ENCODE measurements at places on chromosomes 5 and 9.
A peak's percentile ranks its signal among the peaks of the same experiment; 100 is the strongest.

DNA sequence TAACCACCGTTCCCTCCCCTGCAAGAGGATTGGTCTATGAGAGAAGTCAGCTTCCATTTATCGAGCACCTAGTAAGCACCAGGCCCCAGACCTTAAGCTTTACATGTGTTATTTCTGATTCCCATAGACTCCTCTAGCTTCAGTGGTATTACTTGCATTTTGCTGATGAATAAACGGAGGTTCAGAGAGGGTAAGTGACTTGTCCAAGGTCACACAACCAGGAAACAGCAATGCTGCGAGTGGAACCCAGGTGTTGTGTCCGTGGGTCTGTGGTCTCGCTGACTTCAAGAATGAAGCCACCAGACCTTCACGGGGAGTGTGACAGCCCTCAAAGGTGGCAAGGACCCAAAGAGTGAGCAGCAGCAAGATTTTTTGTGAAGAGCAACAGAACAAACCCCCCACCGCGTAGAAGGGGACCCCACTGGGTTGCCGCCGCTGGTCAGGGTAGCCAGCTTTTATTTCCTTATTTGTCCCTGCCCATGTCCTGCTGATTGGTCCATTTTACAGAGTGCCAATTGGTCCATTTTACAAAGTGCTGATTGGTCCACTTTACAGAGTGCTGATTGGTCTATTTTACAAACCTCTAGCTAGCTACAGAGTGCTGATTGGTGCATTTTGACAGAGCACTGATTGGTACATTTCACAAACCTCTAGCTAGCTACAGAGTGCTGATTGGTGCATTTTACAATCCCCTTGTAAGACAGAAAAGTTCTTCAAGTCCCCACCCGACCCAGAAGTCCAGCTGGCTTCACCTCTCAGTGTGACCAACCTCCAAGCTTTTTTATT, 29.1 kb upstream of the KCNIP1 start:
- DNase-seq: no peak

DNA sequence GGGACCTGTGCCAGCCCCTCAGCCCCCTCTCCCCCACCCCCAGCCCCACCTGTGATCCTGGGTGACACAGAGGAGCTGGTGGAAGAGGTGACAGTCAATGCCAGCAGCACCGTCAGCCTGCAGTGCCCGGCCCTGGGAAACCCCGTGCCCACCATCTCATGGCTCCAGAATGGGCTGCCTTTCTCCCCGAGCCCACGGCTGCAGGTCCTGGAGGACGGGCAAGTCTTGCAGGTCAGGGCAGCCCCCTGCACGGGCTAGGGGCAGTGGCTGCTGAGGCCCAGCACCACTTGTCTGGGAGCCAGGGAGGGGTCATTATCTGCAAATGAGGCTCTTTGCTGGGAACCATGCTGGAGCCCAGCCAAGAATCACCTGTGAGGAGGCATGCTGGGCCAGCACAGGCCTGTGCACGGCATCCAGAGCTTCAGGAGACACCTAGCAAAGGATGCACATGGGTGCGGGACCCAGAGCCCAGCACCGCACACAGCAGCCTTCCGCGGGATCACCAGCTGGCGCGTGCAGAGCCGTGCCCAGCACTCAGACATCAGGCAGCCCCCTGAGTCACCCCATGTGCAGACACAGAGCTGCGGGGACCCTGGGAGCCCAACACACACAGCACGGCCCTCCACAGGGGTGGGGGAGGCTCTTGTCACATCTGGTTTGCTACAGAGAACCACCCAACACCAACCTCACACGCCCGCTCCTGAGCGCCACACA, 62.0 kb upstream of the ASS1 start:
- DNase-seq: peak; percentile 32

DNA sequence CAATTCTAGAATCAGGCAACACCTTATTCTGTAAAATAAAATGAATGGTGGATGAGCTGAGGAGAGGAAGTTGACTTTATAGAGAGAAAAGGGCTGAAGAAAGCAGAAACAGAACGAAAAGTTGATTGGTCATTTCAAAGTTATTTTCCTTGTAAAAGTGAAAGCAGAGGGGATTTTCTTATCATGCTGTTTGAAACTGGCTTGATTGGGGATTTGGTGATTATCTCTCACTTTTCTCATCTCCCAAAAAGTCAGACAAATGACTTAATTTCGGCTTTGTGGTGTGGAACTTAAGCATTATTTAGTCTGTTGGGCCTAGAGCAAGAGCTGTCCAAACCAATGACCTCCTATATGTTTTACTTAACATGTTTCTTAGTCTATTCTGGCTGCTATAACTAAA, 60.5 kb upstream of the ITGA2 start:
- DNase-seq: no peak

DNA sequence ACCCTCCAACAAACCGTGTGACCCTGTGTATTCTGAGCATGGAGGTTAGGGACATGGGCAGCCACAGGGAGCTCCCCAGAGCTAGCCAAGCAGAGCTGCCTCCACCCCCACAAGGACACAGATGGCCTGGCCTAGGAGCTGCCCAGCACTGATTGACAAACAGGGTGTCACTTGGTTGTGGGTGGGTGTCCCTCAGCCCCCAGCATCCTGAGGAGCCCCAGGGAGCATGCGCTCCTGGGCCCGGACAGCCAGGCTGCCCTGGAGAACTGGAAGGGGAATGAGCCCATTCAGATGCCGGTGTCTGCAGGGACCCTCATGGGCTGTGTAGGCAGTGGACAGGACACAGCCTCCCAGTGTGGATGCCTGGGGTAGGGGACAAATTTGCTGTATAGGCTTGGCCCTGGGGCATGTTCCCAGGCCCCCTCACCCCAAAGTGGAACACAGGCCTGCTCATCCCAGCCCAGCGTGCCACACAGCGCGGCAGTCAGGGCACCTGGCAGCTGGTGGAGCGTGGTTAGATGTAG, 124.8 kb upstream of the LMX1B start:
- no peak for DNase-seq

GRCh38 chr5:177162379-177162778, 28.8 kb downstream of the NSD1 start:
- DNase-seq: no peak

- DNase-seq: no peak
Measured at GRCh38 chr5:1667648-1668140, 131.9 kb downstream of the MRPL36 start.

GRCh38 chr9:7784472-7784871, 15.1 kb downstream of the DMAC1 start:
- no peak for DNase-seq

- no peak for DNase-seq
Measured at GRCh38 chr5:111968459-111968858, 211.5 kb upstream of the NREP start.

DNA sequence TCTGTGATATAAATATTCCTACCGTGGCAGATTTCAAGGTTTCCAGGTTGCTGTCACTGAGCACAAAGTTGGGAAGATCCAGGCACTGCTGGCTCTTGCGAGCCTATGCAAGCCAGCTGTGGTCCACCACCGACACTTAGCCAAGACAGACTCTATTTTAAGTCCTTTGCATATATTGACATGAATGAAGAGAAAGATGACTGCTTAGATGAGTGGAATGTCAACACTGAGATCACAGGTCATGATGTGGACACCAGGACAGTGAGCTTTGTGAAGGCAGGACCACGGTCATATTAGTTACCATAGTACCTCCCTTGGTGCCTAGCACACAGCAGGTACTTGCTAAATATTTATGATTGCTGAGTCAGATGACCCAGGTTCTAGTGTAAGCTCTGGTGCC, 217.0 kb downstream of the PAPPA start:
- no peak for DNase-seq

- peak; percentile 35 for DNase-seq
Measured at GRCh38 chr5:7391814-7392692, 3.9 kb upstream of the ADCY2 start.

DNA sequence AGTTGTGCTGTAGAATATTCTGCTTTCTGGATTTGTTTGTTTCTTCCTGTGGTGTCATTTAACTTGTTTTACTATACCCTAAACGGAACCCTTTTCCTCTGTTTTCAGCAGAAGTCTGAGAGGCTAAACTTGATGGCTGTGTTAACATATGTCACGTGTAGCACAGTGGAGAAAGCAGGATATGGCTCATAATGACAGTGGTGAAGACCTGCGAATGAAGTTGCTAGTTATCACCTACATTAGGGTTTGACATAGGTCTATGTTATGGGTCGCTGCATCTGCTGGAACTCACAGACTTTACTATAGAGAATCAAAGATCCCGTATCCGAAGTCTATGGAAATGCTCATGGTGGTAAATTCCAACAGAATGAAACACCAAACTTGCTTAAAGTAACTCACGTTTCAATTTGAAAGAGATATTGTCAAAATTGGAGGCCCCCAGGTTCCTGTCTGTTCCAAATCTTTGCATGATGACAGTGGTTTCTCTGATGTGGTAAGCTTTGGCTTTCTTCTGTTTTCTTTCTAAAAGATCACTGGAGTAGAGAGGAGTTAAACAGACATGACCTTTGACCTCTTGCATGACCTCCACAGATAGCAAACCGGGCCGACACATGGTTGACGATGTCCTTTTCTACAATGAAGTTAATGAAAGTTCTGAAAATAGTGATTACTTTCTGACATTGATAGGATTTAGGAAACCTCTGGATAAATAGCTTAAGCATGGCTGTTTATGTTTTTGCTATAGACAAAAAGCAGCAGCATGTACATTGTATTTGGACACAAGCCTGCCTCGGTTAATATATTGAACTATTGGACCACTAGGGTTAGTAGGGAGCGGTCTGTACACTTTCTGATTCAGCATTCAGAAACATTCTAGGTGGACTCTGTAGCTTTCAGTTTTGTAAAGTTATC, 3.1 kb upstream of the CATSPER3 start:
- no peak for DNase-seq

DNA sequence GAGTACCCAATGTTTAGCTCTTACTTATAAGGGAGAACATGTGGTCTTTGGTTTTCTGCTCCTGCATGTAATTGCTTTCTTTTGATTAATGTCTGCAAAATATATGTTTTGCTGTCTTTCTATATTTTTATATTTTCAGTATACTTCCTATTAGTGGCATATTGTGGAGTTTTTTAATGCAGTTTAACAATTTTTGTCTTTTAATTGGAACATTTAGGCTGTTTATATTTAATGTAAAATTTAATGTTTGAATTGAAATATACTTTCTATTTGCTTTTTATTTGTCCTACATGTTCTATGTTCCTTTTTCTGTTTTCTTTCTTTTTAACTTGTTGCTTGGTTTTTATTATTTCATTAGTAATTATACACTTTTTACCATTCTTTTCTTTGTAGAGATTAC, 4.9 kb downstream of the ECM2 start:
- DNase-seq: no peak

- DNase-seq: no peak
Measured at GRCh38 chr5:175082866-175083590, 358.6 kb downstream of the MSX2 start.

GRCh38 chr5:78927657-78928282, 57.3 kb downstream of the ARSB start:
- no peak for DNase-seq

DNA sequence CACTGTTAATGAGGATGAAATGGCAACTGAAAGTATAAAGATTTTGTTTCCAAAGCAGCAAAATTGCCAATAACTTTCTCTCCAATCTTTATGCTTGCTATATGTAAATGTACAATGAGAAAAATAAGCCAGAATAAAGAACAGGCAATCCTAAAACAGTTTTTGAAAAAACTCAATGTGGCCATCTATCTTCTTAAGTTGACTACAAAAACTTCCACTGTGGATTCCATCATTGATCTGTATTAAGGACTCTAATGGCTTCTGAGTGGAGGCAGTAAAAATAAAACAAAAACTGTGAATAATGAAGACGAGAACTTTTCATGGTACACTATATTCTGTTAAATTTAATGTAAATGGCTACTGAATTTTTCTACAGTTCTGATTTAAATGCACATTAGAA, 382.9 kb downstream of the TMEM232 start:
- no peak for DNase-seq

DNA sequence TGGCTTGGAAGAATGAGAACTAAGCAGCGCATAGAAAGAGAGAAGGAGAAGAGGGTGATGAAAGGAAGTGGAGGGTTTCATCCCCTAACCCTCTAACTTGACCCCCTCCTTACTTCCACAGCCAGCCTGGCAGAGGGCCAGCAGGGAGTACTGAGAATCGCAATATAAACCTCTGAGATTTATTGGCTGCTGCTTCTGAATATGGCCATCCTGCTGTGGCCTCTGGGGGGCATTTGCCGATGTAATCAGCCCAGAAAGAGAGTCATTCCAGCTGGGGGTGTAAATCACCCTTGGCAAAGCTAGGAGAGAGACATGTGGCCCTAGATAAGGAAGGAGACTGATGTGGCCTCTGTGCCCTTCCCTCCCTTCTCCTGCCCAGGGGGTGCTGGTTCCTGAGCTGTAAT, 960 bp upstream of the GFRA3 start:
- peak; percentile 1 for DNase-seq

GRCh38 chr5:168961681-168962080, 339.3 kb downstream of the SLIT3 start:
- DNase-seq: no peak

- no peak for DNase-seq
Measured at GRCh38 chr9:76859860-76860259, 46.1 kb downstream of the PRUNE2 start.

DNA sequence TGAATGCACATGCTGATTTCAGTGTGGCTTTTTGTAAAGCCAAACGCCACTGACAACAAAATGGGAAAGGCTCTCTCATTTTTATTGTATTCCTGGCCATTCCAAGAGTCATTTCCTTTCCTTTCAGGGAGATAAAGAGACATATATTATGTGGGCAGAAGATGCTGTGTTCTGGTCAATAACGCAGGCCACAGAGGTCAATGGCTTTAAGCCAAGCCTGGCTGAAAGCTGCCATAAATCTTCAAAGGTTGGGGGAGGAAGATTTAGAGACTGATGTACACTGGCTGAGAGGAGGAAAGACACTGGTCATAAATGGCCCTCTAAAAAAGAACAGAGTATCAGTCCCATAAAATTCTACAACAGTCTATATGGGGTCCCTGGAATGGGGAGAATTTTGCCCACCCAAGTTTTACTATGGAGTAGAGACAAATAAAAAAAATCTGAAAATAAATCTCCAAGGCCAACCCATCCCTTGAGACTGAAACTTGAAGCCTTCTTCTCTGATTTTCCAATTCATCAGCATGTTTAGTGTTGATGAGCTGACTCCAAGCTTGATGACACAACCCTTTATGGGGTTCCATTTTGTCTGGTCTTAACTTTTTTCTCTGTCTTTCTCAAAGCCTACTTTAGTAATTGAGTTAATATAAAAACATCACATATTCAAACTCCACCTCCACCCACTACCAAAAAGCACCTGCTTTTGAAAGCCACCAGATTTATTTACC, 152.1 kb upstream of the SLC24A2 start:
- no peak for DNase-seq

DNA sequence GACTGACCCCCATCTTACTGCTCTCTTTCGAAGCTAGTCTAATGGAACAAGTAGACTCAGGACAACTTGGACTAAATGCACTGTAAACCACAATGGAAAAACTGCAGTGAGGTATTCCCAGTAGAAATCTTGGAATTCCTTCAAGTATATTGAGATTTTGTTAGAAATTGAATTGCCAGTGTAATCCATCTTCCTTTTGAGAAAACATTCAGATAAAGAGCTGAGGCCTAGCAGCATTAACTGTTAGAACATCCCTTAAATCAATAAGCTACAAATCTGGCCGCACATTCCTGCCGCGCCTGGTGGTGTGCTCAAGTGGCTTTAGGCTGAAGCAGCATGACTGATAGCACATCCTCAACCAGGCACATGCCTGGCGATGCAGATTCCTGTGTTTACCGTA, 29.3 kb downstream of the PPIC start:
- no peak for DNase-seq

Data from DMS79 treated with DMSO at 0.1 percent for 48 hours (cell line).